Spinal cord (tissue), 10 donors: ENCODE measurements at places on chromosomes 1 and 21. TPM values are rescaled to one million over a fixed set of nuclear protein-coding genes. Genes with fewer than 3 reads are reported as not detected.

The GPA33 gene
- 0.30 TPM for total RNA-seq

The SCAF4 gene
- total RNA-seq, result 10.9 TPM

The RGSL1 gene
- total RNA-seq, result 0.11 TPM

The C1orf53 gene
- total RNA-seq, result 2.4 TPM

The FALEC gene
- not detected for total RNA-seq

The PLEKHN1 gene
- total RNA-seq, result not detected

The HP1BP3 gene
- 240 TPM for total RNA-seq

The C21orf91 gene
- 21.7 TPM for total RNA-seq

The SLFNL1 gene
- 0.66 TPM for total RNA-seq

The ACKR1 gene
- 3.5 TPM for total RNA-seq

The C4BPA gene
- total RNA-seq, result not detected

The LRRC38 gene
- 1.7 TPM for total RNA-seq

The NR5A2 gene
- 2.8 TPM for total RNA-seq
